ENCODE measurements at places on chromosomes 5 and 9.

DNA sequence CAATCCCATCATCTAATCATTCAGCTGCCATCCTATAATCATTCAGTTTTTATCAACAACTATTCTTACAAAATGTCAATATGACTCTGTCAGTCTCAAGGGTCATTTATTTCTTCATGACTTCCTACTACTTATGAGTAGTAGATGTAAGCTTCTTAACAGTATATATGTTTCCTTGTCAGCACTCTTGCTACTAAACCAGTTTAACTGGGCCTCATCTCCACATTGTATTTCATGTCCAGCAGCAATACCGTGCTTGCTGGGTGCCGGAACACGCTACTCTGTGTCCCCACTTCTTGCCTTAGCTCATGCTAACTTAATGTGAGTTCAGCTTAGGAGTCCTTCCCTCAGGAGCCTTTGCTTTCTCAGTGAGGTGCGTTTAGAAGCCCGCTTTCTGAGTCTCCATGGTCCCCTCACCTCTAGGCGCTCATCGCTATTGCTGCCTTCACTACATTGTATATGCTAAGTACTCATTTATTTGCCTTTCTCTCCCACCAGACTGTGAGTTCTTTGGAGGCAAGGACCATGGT is 32.9 kb downstream of the ELL2 start:
- DNase-seq, result no peak

DNA sequence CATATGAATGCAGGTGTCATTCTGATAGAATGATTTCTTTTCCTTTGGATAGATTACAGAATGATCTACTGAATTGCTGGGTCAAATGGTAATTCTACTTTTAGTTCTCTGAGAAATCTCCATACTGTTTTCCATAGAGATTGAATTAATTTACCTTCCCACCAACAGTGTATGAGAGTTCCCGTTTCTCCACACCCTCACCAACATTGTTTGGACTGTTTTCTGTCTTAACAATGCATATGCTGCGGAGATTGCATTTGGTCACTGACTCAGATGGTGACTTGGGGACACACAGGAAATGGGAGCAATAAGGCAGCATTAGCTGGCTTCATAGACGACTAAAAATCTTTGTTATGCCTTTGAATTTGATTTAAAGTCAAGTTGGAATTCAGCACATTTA is 95.9 kb downstream of the CDH6 start:
- no peak for DNase-seq

DNA sequence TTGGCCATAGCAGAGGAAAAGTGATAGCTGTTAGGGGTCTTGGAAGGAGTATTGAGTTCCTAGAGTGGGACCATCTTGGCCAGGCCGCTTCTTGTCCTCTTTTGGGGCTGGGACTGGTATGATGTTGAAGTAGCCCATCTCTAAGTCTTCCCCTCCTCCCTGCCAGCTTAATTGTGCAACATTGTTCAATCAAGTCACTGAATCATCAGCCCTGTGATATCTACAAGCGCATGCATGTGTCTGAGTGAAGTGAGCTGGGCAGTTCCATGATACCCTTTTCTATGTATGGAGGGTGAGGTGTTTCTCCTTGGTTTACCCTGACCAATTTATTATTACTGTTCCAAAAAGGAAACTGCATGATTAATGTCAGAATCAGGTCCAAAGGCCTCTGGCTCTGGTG is 112.2 kb downstream of the C9orf152 start:
- no peak for DNase-seq

GRCh38 chr9:14344053-14344524 is 30.1 kb upstream of the NFIB start:
- no peak for DNase-seq

DNA sequence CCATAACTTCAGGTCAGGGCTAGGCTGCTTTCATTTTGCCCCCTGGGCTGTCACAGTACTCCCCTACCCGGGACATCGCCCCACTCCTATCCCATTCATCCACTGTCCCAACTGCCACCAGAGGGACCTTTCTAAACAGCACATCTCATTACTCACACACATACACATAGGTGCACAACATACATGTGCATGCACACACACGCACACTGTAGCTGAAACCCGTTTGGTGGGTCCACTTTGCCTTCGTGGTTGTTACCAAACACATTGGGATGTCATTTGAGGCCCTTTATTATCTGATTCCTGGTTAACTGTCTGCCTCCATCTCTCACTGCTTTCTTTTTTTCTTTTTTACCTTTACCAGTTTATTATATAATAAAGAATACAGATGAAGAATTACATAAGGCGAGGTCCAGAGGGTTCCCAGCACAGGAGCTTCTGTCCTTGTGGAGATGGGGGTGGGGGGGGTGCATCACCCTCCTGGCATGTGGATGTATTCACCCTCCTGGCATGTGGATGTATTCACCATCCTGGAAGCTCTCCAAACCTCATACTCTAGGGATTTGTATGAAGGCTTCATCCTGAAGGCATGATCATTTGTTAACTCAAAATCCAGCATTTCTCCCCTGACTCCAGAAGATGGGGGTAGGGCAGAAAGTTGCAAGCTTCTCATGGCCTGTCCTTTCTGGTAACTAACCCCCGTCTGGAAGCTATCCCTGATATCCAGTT is 186.0 kb downstream of the GOLPH3 start:
- no peak for DNase-seq

DNA sequence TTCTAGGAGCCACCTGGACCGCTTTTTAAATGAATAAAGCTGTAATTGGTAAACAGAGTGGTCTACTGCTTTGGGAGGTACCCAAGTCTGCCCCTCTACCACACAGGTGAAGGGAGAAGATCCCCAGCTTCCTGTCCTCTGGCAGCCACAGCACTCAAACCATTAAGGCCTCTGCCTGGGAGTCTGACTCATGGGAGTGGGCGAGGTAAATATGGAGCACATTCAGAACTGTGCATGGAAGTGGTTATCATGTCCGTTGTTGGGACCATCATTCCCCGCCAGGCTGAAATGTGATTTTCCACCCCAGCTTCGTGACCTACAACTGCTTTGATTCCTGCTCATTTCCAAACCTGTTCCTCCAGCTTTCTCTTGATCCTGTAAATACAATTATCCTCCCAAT is 59.5 kb upstream of the ALDH1B1 start:
- no peak for DNase-seq

DNA sequence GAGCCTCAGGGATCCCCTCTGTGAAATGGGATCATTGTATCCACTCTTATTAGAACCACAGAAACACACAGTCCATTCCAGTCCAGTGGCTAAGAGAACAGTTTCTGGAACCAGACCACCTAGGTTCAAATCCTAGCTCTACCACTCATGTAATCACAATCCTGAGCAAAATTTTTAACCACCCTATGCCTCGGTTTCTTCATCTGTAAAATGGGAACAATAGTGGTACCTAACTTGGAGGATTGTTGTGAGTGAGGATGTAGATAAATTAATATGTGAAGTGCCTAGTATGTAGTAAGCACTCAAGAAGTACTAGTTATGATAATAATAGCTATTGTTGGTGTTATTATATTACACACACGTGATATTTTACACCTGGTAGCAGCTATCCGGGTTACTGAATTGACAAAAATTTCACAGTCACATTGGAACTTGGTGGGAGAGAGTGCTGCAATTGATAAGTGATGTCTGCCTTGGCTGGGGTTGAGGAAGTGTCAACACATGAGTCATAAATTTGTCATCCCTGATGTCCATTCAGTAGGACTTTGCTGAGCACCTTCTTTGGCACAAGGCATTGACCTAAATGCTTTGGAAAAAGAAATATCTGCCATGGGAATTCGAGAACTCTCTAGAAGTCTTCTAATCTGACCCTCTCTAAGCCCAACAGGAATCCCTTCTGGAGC is 68.4 kb downstream of the COL27A1 start:
- no peak for DNase-seq

DNA sequence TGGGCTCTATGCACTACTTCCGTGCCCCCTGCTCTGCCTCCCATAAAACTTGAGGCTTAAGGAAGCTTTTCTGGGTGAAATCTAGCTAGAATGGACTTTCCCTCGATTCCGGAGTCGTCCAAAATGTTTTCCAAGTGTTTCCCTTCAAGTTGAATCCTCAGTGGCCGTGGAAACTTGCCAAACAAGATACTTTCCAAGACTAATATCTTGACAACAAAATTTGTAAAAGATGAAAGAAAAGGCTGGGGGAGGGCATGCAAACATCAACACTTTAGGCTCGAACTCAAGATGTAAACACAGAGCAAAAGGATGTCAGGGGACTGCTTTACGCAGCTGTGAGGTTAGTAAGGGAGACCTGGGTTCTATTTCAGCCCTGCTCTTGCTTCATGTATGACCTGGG is 482.8 kb upstream of the KLF4 start:
- no peak for DNase-seq

Data from NCI-H1436 treated with DMSO at 0.1 percent for 48 hours (cell line).